Uterus (tissue), 4 donors: ENCODE measurements at places on chromosomes 11 and 22. TPM values are rescaled to one million over a fixed set of nuclear protein-coding genes. Genes with fewer than 3 reads are reported as not detected.

- DNase-seq = no peak
Measured at GRCh38 chr11:102368472-102368871, 21.5 kb downstream of the BIRC2 start.

DNA sequence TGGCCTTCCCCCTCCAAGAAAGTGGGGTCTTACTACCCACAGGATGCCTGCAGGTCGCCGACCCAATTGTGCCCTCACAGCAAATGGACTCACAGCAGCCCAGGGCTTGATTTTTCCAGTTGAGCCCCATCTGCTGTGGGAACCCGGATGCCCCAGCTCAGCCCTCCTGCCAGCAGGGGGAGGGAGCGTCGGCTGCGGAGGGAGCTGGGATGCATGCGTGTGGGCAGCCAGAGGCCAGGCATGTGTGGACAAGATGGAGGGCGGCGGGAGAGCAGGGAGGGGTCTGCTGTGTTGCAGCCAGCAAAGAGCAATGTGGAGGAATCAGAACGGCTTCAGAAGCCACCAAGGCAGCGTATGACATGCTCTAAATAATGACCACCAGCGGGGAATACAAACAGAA, 41.0 kb upstream of the EIF3D start:
- DNase-seq = no peak

The B3GAT1 gene
- not detected for total RNA-seq

The RIMBP3B gene
- total RNA-seq = 0.41 TPM

DNA sequence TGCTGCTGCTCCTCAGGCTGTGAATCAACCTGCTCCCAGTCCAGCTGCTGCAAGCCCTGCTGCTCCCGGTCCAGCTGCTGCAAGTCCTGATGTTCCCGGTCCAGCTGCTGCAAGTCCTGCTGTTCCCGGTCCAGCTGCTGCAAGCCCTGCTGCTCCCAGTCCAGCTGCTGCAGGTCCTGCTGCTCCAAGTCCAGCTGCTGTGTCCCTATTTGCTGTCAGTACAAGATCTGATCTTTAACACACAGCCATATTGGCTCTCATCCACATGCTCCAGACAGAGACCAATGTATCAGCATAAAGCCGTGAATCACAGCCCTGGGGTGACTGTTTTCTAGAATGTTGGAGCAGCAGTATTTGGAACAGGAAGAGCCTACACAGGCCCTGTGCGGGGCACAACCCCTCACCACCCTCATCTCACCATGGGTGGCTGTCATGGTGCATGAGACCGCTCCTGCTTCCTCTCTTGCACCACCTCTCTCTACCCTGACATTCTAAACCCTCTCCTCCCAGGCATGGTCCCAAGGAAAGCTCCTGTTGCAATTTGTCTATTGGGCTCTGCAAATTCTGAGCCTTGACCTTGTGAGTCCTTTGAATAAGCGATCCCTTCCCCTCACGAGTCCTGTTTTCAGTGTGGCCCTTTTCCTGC, 3.5 kb downstream of the KRTAP5-10 start:
- no peak for DNase-seq
